ENCODE measurements at places on chromosomes 5 and 9.

DNA sequence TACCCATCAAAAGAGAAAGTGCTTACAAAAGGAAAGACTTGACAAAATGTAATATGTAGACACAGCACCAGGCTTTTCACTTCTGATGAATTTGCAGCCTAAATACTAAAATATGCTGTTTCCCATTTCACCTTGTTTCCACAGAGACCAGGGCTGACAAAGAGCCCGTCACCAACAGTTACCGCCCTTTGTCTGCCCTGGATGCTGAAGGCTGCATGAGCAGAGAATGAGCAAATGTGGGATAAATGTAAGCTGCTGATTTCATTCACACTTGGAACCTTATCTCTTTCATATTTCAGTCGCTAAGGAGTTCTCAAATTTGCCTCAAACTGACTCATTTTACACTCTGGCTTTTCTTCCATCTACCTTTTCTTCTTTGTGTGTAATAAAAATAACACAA lies 213.9 kb downstream of the TMEM167A start:
- no peak for DNase-seq

DNA sequence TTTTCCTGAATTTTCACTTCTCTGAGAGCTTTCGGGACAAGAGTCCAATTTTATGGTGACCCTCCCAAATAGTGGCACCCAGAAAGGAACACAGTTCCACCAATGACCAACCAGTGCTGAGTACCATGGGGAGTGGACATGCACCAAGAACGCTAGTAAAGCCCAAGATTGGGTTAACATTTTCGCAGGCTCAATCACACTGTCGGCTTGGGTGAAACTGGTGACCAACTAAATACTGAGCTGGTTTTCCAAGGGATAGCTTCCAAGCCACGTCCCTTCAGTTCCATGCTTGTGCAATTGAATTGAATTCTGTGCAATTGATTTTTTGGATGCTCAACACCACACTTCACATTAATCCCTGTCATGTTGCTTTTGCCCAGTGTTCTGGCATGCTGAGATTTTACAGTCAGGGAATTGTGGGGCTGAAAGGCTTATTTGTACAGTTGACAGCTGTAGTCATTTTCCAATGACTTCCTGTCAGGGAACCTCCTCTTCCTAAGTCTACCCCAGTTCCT lies 37.6 kb upstream of the TRMT10B start:
- DNase-seq, result no peak

DNA sequence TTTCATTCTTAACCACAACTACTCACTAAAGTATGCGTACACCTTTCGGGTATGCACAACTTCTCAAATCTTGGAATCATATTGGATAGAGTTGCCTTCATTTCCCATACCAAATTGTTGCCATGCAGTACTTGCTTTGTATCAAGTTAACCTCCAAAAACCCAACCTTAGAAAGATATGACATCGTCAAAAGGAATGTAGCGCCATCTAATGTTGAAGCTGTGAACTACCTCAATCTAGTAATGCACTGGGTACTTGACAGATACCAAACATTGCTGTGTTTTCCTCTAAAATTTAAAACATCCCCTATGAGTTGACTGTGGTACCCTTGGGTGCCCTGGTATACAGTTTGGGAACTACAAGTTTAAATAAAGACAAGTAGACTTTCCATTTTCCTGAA lies 318.4 kb downstream of the ARL15 start:
- DNase-seq, result no peak

- no peak for DNase-seq
Measured at GRCh38 chr5:165015126-165015525, 1509.7 kb downstream of the MAT2B start.

GRCh38 chr9:32171339-32171738 lies 213.1 kb upstream of the ACO1 start:
- no peak for DNase-seq

DNA sequence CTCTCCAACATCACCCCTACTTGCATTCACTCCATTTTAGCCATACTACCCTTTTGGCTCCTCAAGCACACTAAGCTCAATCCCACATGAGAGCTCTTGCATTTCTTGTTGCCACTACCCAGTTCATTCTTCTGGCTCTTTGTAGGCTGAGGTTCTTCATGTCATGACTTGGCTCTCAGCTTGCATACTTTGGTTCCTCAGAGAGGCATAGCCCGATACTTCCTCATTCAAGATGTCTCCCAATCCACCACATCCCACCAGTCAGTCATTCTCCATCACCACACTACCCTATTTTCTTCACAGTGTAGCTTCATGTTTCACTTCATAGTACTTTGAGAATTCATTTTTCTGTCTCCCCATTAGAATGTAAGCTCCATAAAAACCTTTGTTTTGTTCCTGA lies 116.7 kb downstream of the NR6A1 start:
- peak; percentile 76 for DNase-seq

GRCh38 chr9:134590240-134591081 lies 51.1 kb upstream of the COL5A1 start:
- no peak for DNase-seq

DNA sequence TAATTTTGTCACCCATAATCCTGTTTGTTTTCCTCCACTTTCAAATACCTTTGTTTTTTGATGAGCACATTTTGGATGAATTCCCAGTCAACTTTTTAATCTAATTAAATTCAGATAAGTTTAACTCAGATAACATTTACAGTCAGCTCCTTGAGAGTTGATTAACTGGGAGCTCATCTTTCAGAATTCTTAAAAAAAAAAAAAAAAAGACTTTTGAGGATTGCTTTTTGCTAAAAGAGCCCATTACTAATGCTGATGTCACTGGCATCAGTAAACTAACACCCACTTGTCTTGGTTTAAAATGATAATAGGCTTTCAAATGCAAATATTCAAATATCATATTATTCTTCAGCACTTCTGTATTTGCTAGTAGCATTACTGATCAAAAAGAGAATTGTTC lies 47.1 kb upstream of the NFIB start:
- DNase-seq, result no peak

- DNase-seq, result no peak
Measured at GRCh38 chr5:154788212-154788611, 33.0 kb downstream of the LARP1 start.

- DNase-seq, result no peak
Measured at GRCh38 chr9:38699337-38699736, 20.6 kb downstream of the FAM240B start.

All from HL-60 (cell line).